Chondrocyte (in vitro differentiated cells): ENCODE measurements at places on chromosomes 1 and 21. TPM values are rescaled to one million over a fixed set of nuclear protein-coding genes. Genes with fewer than 3 reads are reported as not detected.

DNA sequence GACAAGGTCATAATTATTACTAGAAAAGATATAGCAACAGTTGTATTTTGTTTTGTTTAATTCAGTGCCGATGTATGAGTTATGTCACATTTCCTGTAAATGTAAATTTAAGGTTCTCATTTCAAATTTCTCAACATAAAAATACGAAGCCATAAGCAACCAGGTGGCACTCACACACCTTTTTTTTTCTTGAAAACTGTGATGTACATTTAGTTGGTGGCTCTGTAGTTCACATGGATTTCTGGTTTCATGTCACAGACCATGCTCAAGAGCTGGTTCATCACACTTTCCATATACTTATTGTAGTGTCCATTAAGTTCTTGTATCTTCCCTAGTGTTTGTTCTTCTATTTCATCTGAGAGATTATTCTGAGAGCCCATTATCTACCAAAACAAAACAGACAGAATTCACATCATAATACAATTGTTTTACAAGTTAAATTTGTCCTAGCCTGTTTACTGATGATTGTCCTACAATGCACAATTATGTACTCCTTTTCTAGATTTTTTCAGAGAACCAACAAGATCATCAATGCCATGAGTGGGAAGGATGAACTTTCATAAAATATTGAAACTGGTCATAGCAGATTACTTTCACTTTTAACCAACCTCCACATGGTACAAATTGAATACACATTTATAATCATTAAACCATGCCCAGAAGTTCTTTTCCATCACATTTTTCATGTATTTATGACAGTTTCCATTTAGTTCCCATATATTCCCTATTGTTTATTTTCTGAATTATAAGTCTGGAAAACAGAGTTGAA lies 17.1 kb downstream of the ATP6V1G3 start:
- DNase-seq: no peak

GRCh38 chr1:36492491-36492890 lies 9.8 kb upstream of the CSF3R start:
- no peak for DNase-seq

DNA sequence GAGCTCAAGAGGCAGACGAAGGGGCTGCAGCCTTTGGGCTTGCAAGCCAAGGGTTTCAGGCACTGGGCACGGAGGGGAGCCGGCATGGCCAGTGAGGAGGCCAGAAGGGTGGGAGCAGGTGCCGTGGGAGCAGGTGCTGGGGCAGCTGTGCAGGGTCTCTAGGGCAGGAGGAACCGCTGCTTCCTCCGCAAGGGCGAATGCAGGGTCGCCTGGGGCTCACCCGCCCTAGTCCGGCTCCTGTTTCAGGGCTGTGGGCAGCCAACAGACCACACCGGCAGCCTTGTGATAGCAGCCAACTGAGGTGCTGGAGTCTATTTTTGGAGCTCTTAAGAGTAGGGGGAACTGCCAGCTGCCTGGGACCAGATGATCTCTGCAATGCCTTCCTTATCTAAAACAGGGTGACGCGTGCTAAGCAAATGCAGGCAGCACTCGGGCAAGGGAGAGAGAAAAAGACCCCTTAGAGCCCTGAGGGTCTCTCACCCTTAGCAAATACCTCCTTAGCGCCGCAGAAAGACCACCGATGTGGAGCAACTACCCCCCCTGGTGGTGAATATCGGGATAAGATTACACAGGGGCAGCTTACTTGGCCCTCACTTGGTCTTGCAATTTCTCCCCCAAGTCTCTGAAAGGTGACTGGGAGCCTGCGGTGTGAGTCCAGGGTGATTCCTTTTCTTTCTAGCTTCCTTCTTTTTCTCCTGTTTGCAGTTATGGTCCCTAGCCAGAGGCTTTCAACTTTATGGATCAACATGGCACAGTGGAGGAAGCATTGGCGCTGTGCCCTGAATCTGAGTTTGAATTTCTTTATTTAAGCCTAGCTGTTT lies 20.7 kb upstream of the MAPKAPK2 start:
- no peak for DNase-seq

- DNase-seq: no peak
These were observed 41.7 kb downstream of the SLC30A1 start for GRCh38 chr1:211537253-211537652.

GRCh38 chr1:206654828-206655227 lies 19.5 kb downstream of the DYRK3 start:
- no peak for DNase-seq

Gene SLAMF6
- not detected in 3 replicates for total RNA-seq

Gene ABCA4
- 0.22 to 0.63 TPM (median 0.26 TPM) in 3 replicates for total RNA-seq

Gene SERTAD4
- 39.1 to 71.7 TPM (median 43.5 TPM) in 3 replicates for total RNA-seq

Gene C1orf116
- total RNA-seq: 0.07 to 0.10 TPM in 2 of 3 replicates, not detected in the other
